ENCODE measurements at places on chromosomes 5 and 9.
A peak's percentile ranks its signal among the peaks of the same experiment; 100 is the strongest.

DNA sequence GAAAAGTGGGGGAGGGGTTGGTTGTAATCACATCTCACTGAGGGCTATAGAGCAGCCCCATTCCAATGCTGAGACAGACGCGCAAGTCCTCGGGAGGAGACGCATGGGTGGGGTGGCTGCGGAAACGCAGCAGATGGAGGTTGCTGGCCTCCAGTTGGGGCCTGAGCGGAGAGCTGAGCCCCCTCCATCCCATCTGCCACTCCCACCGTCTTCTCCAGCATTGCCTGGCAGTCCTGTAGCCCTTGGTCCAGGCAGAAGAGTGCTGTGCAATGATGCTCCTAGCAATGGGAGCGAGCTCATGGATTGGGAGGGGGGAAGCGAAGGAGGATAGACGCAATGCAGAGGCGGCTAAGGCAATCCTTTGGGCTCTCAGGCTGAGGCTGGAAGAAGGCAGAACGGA, 79.4 kb upstream of the GLRA1 start:
- no peak for DNase-seq

- DNase-seq = no peak
These were observed 564.0 kb downstream of the IRX1 start for GRCh38 chr5:4159681-4160080.

GRCh38 chr5:119402555-119402954, 46.7 kb downstream of the TNFAIP8 start:
- no peak for DNase-seq

GRCh38 chr5:119357270-119357669, 1.5 kb downstream of the TNFAIP8 start:
- no peak for DNase-seq

DNA sequence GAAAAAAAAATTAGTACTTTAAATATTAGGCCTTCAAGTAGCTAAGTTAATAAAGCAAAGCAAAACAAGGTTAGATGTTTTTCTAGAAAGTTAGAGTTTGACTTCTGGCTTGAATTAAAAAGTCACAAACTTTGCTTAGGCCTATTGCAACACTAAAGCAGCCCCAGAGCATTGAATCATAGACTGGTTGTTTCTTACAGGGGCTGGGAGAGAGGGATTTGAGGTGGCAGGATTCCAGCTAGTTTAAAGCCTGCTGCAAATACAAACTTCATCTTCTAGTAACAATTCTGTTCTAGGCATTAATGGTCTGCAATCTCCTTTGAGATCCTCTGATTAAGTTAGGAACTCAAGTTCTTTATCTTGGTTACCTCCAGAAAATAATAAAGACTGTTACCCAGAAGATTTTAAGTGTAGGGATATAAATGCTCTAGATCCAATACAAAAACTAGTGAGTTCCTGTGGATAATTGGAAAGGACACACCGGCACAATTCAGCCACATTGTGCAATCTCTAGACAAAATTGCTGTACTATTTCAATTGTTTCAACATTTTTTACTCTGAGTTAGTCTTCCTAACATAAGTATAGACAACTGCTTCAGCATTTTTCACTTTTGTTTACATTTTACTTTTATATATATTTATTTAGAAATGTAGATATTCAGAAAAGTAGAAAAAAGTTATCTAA, 12.6 kb downstream of the OR13C5 start:
- peak; percentile 41 for DNase-seq
